ENCODE measurements at places on chromosomes 4 and X.

- DNase-seq: no peak
Measured at GRCh38 chr4:89268679-89269078, 38.9 kb downstream of the GPRIN3 start.

DNA sequence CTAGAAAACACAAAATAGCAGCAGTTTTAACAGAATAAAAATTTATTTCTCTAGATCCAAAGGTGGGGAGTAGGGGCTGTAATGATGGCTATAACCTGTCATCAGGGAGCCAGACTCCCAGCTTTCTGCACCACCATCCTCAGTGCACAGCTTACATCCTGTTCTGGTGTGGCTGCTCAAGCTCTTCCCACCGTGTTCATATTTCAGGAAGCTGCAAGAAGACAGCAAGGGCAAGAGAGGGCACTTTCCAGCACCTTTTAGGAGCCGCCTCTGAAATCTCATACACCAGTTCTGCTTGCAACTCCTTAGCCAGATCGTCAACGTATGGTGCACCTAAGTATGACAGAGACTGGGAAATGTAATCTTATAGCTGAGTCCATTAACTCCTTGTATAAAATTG is 253.7 kb downstream of the CENPC start:
- no peak for DNase-seq

DNA sequence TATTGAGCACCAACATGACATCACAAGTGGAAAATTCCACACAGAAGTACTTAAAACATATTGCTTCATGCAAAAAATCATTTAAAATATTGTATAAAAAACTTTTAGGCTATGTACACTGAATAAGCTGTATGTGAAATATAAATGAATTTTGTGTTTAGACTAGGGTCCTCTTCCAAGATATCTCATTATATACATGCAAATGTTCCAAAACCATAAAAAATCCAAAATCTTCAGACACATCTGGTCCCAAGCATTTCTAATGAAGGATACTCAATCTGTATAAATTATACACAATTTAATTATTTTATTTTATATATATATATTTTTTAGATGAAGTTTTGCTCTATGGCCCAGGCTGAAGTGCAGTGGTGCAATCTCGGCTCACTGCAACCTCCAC is 10.1 kb upstream of the GSX2 start:
- no peak for DNase-seq

- no peak for DNase-seq
Measured at GRCh38 chrX:17291171-17291900, 83.7 kb upstream of the NHS start.

GRCh38 chrX:65697915-65698796 is 30.7 kb downstream of the MSN start:
- peak; percentile 35 for DNase-seq

GRCh38 chrX:119482041-119482440 is 13.8 kb downstream of the SLC25A5 start:
- DNase-seq: no peak
